ENCODE measurements at places on chromosomes 3 and 15. TPM values are rescaled to one million over a fixed set of nuclear protein-coding genes. Genes with fewer than 3 reads are reported as not detected.

DNA sequence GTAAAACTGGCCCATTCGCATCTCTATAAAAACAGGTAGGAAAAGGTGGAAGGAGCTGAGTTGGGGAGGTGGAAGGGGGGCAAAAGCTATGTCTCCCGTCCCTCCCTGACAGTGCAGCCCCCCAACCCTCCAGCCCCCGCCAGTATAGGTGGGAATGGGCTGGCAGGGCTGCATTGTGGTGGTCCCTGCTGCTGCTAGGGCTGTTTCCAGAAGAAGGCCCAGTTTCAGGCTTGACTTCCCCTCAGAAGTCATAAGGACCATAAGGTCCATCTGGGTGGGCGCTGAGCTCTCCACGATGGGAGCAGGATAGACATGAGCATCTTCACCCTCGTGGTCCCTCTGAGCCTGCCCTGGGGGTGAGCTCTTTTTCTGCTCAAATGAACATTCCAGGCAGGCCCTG lies 44.2 kb downstream of the APBA2 start:
- no peak for DNase-seq

CCDC9B gene
- total RNA-seq: 21.6 TPM

HRG gene
- total RNA-seq: 0.10 TPM

GRCh38 chr3:124373524-124373923 lies 356.7 kb upstream of the UMPS start:
- no peak for DNase-seq

DNA sequence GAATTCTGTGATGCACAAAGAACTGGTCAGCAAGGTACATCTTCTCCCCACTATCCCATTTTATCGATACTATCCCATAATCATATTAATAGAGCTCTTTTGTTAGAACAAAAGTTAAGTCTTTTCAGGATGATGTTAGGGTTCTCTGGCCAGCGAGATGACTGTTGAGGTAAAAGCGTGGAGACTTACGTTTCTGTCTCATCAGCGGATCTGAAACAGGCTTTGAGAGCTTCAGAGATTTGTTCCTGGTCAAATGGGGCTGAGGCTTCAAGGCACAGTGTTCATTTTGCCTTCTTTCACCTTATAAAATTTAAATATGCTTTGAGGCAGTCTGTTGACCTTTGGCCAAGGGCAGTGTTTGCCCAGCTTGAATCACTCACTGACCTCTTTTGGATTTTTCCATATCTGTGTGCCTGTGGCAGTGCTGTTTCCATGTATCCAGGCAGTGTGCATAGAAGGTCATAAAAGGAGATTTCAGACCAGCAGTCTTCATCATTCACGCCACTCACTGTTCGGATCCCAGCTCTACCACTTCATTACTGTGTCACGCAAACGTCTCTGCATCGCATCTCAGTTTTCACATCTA lies 3.1 kb downstream of the ADAMTSL3 start:
- no peak for DNase-seq

PLS1 gene
- 6.1 TPM for total RNA-seq

NFKBIZ gene
- 155 TPM for total RNA-seq

Measured in lower leg skin (tissue), 4 donors.